ENCODE measurements at places on chromosomes 4 and X. TPM values are rescaled to one million over a fixed set of nuclear protein-coding genes. Genes with fewer than 3 reads are reported as not detected.

DNA sequence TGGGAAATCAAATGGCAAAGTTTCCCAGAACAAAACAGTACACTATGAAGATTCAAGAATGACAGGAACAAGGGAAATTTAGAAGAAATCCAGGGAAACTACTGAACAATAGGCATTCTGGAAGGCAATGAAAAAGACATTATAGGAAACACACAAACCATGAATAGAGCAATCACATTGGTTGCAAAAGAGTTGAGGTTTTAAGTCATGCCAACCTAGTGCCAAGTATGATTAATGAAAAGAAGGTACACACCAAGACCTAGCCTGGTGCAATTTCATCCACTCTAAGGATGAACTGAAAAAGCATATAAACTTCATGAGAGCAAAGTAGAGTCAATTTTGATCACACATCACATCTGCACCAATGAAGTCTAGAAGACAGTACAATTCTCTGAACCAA is 326.9 kb downstream of the PDHA2 start:
- H3K4me1 ChIP-seq = no peaks in the 10 kb centered on the region
- H3K27ac ChIP-seq = no peak overlapping the region
- H3K27me3 ChIP-seq = no peaks in the 10 kb centered on the region
- no peaks in the 10 kb centered on the region for H3K36me3 ChIP-seq

DNA sequence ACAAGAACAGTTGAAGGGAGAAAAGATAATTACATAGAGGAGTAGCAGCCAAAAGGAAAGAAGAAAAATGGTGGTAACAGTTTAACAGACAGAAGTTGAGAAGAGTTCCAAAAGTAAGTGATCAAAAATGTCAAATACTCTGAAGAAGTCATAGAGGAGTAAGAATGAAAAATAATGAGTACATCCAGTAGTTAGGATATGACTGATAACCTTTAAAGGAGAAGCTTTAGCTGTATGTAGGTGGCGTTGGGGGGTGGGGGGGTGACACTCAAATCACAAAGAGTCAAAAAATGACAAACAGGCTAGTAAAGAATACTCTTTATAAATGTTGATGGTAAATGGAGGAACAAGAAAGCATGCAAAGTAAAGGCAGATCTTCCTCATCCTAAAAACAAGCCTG is 40.6 kb downstream of the RAB33A start:
- no peaks in the 10 kb centered on the region for H3K27me3 ChIP-seq
- H3K36me3 ChIP-seq = no peaks in the 10 kb centered on the region
- no peak for DNase-seq
- no peak overlapping the region for H3K27ac ChIP-seq
- no peak overlapping the region for H3K4me3 ChIP-seq
- H3K4me1 ChIP-seq = no peaks in the 10 kb centered on the region

- H3K27ac ChIP-seq = no peak overlapping the region
- peak; percentile 50 for DNase-seq
- H3K36me3 ChIP-seq = no peaks in the 10 kb centered on the region
- H3K4me1 ChIP-seq = no peaks in the 10 kb centered on the region
- no peak overlapping the region for H3K4me3 ChIP-seq
Measured at GRCh38 chr4:171676555-171677215, 136.5 kb upstream of the GALNTL6 start.

DNA sequence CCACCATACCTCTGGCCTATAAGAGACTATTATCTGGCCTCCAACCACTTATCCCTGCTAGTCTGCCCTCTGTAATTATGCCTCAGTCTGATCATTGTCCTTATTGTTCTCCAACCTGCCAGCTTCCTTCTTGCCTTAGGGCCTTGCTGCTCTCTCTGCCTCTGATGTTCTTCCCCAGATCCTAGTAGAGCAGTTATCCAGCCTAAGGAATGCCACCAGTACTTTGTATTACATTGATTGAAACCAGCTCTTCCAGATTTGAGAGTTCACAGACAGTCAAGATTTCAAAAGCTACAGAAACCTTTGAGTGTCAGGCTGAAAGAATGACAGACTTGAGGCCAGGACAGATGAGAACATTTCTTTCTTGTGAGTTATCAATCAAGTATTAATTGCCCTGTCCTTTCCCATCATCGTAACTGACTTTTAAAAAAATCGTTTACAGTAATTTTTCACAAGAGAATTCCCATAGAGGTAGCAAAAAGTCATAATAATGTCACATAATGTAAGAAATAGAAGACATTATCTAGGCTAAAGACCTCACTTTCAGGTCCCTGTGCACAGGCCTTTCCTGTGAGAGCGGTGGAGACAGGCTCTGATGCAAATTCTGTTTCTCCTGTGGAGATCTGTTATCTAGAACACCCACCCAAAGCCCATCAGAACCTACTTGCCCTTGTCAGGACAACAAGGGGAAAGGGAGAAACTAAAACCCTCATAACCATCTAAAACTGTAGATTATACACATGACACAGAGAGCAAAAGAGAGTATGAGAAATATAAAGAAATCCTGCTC is 64.1 kb upstream of the GUCY1A1 start:
- DNase-seq = no peak
- H3K27ac ChIP-seq = no peak overlapping the region
- H3K4me1 ChIP-seq = no peaks in the 10 kb centered on the region

GRCh38 chr4:30755346-30755745 is 35.2 kb downstream of the PCDH7 start:
- no peak overlapping the region for H3K27ac ChIP-seq
- no peaks in the 10 kb centered on the region for H3K4me1 ChIP-seq
- no peaks in the 10 kb centered on the region for H3K36me3 ChIP-seq
- no peak overlapping the region for H3K4me3 ChIP-seq
- no peak for DNase-seq

- H3K4me3 ChIP-seq = no peak overlapping the region
- no peaks in the 10 kb centered on the region for H3K27me3 ChIP-seq
- H3K4me1 ChIP-seq = no peaks in the 10 kb centered on the region
- H3K36me3 ChIP-seq = no peaks in the 10 kb centered on the region
- no peak overlapping the region for H3K27ac ChIP-seq
Measured at GRCh38 chrX:103360092-103360491, 3.8 kb downstream of the TCEAL9 start.

GRCh38 chrX:40168480-40169011 is 70.8 kb upstream of the BCOR start:
- DNase-seq = no peak
- H3K4me3 ChIP-seq = no peak overlapping the region
- H3K27me3 ChIP-seq = no peaks in the 10 kb centered on the region
- no peaks in the 10 kb centered on the region for H3K4me1 ChIP-seq
- H3K27ac ChIP-seq = peak overlapping the region; percentile 28

DNA sequence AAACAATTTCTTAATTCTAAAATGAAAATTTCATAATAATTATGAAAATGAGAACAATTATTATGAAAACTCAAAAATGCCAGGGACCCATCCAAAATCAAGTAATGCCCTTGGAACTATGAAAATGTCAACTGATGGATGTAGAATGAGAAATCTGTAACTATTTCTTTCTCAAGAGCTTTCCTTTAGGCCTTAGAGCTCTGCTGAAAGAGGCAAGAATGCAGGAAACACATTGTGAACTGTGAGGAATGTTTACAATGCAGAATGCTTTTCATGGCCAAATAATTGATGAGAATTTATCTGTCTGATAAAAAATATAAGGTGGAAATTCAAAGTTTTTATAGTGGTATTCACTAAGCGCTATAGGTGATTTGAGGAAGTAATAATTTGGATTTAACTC is 207.1 kb upstream of the PCDH18 start:
- no peak overlapping the region for H3K27ac ChIP-seq
- DNase-seq = no peak
- H3K4me1 ChIP-seq = no peaks in the 10 kb centered on the region

DNA sequence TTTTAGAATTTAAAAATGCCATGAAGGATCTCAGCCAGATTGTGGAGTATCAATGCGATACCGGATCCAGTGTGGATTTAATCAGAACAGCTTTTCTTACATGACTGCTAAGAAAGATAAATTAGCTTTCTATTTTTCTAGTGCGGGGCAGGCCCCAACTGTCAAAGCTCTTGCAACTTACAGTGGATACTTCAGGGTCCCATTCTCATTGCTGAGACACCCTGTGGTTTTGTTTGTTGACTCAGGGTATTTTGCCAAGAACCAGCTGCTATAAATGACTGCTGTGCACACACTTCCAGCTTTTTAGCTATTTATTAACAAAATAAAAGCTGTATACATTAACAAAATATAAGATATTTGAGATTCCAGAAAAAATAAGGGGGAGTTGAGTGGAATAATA is 166.4 kb downstream of the DCLK2 start:
- DNase-seq = no peak
- H3K4me3 ChIP-seq = no peak overlapping the region
- H3K4me1 ChIP-seq = no peaks in the 10 kb centered on the region
- H3K27me3 ChIP-seq = no peaks in the 10 kb centered on the region
- no peaks in the 10 kb centered on the region for H3K36me3 ChIP-seq
- H3K27ac ChIP-seq = no peak overlapping the region

DNA sequence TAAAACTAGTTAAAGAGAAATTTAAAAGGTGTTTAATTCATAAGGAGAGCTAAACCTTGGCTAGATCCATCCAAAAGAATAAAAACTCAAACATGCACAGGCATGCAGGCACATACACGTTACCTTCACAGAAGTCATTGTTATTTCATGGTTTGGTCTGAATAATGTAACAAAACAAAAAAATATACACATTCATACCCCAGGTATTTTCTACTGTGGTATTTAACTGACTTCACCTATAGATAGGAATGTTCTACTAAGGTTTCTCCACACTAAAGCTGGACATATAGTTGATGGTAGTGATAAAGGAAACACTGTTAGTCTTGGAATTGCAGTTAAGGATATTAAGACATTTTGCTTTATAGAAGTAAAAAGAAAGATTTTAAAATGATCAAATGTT is 283.6 kb upstream of the PCDH10 start:
- DNase-seq = no peak
- no peak overlapping the region for H3K4me3 ChIP-seq
- H3K36me3 ChIP-seq = no peaks in the 10 kb centered on the region
- no peak overlapping the region for H3K27ac ChIP-seq
- H3K27me3 ChIP-seq = no peaks in the 10 kb centered on the region

DNA sequence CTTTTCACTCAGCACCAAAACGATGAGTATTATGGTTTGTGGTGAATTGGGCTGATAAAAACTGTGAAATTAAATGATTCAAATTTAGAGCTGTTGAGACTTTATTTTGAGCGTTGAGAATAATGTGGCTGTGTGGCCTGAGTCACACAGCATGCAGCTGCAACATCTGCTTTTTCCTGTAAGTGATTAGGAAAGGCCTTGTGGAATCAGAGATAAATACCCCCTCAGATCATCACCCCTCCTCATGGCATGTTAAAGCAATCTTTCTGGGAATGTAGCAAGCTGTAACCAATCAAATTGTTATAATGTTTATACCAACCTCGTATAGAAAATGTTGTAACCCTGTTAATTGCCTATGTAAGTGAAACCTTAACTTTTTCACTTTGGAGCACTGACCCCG is 90.0 kb upstream of the GRPR start:
- DNase-seq = no peak
- no peaks in the 10 kb centered on the region for H3K27me3 ChIP-seq
- no peaks in the 10 kb centered on the region for H3K4me1 ChIP-seq
- no peak overlapping the region for H3K4me3 ChIP-seq
- H3K36me3 ChIP-seq = no peaks in the 10 kb centered on the region

DNA sequence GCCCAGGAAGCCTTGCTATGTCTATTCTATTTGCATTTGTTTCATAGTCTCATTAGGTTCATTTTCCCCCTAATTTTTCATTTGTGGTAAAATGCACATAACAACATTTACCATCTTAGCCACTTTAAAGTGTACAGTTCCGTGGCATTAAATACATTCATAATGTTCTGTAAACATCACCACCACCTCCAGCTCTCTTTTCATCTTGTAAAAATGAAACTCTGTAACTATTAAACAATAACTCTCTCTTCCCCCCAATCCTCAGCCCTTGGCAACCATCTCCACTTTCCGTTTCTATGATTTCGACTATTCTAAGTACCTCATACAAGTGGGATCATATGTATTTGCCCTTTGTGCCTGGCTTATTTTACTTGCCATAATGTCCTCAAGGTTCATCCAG is 19.9 kb downstream of the ARHGEF38 start:
- H3K27ac ChIP-seq = no peak overlapping the region
- no peaks in the 10 kb centered on the region for H3K27me3 ChIP-seq
- no peak overlapping the region for H3K4me3 ChIP-seq
- no peak for DNase-seq

Gene COL25A1
- total RNA-seq = not detected

Gene PLRG1
- total RNA-seq = 68.5 TPM

Gene SH3RF1
- 23.1 TPM for total RNA-seq

Gene TASL
- not detected for total RNA-seq

Gene COQ2
- total RNA-seq = 12.7 TPM

Gene PFKFB1
- total RNA-seq = not detected

Gene CTAG2
- not detected for total RNA-seq

Measured in Peyer's patch (tissue), 4 donors.